Iris pigment epithelial cell (primary cell): ENCODE measurements at places on chromosomes 3 and 15.

DNA sequence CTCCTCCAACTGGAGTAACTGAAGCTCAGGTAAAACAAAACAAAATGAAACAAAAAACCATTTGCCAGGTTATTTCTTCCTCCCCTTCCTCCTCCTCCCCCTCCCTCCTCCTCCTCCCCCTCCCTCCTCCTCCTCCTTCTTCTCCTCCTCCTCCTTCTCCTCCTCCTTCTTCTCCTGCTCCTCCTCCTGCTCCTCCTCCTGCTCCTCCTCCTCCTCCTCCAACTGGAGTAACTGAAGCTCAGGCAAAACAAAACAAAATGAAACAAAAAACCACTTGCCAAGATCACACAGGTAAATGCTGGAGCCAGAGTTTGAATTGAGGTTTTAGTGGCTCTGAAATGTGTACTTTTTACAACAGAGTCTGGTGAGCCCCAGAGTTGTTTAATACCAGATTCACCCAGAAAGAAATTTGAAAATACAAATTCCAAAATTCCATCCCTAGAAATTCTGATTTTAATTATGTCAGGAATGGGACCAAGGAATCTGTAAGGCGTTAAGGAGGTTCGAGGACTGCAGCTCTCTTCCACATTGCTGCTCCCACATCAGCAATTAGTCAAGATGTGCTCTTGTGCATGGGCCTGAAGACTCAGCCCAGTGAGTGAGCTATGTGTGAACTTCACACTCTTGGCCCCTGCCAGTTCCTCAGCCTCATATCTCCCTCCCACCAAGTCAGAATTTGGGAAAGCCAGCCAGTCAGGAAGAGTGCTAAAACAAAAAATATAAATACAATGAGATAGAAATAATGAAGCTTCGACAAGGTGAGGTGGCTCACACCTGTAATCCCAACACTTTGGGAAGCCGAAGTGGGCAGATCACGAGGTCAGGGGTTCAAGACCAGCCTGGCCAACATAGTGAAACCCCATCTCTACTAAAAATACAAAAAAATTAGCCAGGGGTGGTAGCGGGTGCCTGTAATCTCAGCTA, 31.6 kb upstream of the ZNF770 start:
- peak; percentile 22 for DNase-seq

- DNase-seq = no peak
Measured at GRCh38 chr15:99425657-99426301, 140.0 kb upstream of the MEF2A start.

DNA sequence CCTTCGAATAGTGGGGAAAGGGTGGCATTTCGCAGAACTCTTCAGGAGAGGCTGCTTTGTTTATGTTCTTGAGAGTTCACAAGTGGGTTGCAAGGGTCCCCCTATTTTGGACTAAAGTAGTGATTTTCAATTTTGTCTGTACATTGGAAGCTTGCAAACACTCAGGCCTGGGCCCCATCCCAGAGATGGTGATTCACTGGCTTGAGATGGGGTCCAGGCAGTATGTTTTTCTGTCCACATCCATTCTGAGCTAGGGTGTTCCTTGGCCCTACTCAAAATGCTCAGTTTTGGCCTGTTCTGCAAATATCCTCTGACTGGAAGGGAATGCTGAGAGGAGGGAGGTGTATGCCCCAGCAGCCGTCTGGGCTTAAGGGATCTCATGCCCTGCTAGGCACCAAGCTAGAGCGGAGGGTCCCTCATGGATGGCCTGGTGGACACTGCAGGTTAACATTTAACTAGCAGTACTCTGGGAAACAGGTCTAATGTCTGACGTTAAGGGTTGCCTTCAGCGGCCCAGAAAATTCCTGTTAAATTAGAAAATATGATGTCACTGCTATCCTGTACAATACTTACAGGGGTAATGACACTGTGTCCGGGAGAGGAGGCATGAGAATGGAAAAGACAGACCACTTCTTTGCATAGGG, 181.4 kb downstream of the OPA1 start:
- no peak for DNase-seq

GRCh38 chr3:128402319-128402718, 64.4 kb downstream of the DNAJB8 start:
- DNase-seq = no peak

- DNase-seq = peak; percentile 96
Measured at GRCh38 chr3:70849911-70850699, 537.7 kb upstream of the MDFIC2 start.
